ENCODE measurements at places on chromosomes 5 and 9. TPM values are rescaled to one million over a fixed set of nuclear protein-coding genes. Genes with fewer than 3 reads are reported as not detected.

The PTPDC1 gene
- total RNA-seq = 14.7 TPM

The STPG3 gene
- total RNA-seq = not detected

The CCL21 gene
- 13.0 TPM for total RNA-seq

The SLCO6A1 gene
- total RNA-seq = not detected

The B4GALT7 gene
- 16.3 TPM for total RNA-seq

The NAIP gene
- 3.0 TPM for total RNA-seq

The PCDHAC2 gene
- total RNA-seq = 0.34 TPM

The C7 gene
- total RNA-seq = 399 TPM

The LECT2 gene
- total RNA-seq = not detected

The PTPRD gene
- total RNA-seq = 24.0 TPM

The DAB2IP gene
- total RNA-seq = 68.2 TPM

The WDR5 gene
- 22.5 TPM for total RNA-seq

The SAPCD2 gene
- total RNA-seq = 0.13 TPM

DNA sequence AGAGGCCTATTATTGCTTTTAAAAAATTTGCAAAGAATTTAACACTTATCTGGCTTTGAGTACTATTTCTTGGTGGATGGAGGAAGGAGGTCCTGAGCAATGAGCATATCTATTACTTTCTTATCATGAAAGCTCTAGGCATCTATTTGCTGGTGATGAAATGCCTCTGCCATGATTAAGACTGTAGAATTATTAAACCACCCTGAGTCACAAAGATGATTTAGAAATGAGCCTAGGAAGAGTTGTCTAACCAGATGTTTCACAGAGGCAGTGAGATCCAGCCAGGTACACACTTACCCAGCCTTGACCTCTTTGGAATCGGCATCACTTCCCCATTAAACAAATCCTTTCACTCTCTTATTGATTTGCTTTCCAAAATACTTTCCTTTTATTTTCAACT, 304.4 kb upstream of the KIF2A start:
- H3K27me3 ChIP-seq = no peaks in the 10 kb centered on the region
- H3K36me3 ChIP-seq = no peaks in the 10 kb centered on the region
- DNase-seq = no peak
- H3K4me3 ChIP-seq = no peak overlapping the region

GRCh38 chr9:11973011-11973410, 720.2 kb upstream of the TYRP1 start:
- H3K27me3 ChIP-seq = no peaks in the 10 kb centered on the region
- no peak overlapping the region for H3K27ac ChIP-seq
- H3K36me3 ChIP-seq = no peaks in the 10 kb centered on the region
- H3K4me1 ChIP-seq = no peaks in the 10 kb centered on the region
- DNase-seq = no peak
- H3K4me3 ChIP-seq = no peak overlapping the region

DNA sequence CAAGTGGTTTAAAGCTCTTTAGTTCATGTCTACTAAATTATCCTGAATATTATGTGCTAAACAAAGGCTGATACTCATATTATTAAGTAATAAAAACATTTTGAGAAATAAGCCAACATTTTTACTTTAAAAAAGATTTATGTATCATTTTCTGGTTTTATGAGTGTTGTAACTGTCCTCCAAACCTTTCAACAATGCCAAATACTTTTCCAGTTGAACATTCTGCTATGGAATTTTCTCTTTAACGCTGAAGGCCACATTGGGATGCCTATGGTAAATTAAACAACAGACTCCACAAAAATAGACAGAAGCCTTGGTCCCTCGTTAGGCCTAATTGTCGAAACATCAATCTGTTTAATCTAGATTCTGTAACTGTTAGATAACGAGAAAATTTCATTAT, 131.3 kb downstream of the GLIS3 start:
- H3K27me3 ChIP-seq = no peaks in the 10 kb centered on the region
- H3K4me1 ChIP-seq = peaks cover 4% of the 10 kb centered on the region
- H3K4me3 ChIP-seq = no peak overlapping the region
- no peak for DNase-seq

GRCh38 chr9:11335011-11335410, 722.2 kb upstream of the PTPRD start:
- no peaks in the 10 kb centered on the region for H3K4me1 ChIP-seq
- H3K36me3 ChIP-seq = no peaks in the 10 kb centered on the region
- DNase-seq = no peak
- no peaks in the 10 kb centered on the region for H3K27me3 ChIP-seq
- H3K4me3 ChIP-seq = no peak overlapping the region
- no peak overlapping the region for H3K27ac ChIP-seq

DNA sequence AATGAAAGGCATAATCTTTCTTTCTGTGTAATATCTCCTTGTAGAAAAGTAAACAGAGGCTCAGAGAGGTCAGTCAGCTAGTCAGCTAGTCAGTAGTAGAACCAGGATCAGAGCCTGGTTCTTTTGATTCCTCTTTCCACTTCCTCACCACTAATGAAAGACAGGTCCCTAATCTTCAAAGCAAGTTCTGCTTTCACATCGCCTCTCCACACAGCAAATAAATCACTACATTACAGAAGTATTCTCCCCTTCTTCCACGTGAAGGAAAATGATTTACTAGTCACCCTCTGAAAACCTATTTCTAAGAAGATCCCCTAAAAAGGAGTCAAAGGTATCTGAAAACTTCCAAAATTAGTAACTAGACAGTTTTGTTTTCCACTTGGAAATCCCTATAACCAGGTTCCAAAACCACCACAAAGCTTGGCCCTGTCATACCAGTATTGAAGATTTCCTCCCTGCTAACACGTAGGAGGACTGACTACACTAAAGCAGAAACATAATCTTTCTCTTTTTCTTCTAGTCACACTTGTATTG, 140.5 kb upstream of the TARS1 start:
- no peak for DNase-seq
- H3K27ac ChIP-seq = peak overlapping the region; percentile 46
- no peak overlapping the region for H3K4me3 ChIP-seq
- H3K36me3 ChIP-seq = no peaks in the 10 kb centered on the region
- peaks cover 17% of the 10 kb centered on the region for H3K4me1 ChIP-seq
- no peaks in the 10 kb centered on the region for H3K27me3 ChIP-seq

GRCh38 chr5:61734001-61734400, 401.9 kb downstream of the ZSWIM6 start:
- no peaks in the 10 kb centered on the region for H3K27me3 ChIP-seq
- no peak for DNase-seq
- H3K4me3 ChIP-seq = no peak overlapping the region
- no peaks in the 10 kb centered on the region for H3K36me3 ChIP-seq
- H3K27ac ChIP-seq = no peak overlapping the region

DNA sequence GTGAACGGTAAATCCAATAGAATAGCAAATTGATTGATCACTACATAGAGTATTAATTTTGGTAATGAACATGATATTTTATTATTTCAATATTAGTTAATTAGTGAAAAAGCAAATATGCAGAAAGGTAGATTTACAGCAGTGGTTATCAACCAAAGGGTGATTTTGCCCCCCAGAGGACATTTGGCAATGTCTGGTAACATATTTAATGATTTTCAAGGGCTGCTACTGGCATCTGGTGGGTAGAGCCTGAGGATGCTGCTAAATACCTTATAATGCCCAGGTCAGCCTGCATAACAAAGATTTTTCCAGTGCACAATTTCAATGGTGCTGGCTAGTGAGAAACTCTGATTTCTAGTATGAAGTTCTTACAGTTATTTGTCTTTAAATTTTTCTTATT, 1313.7 kb downstream of the PTPRD start:
- DNase-seq = no peak
- H3K27ac ChIP-seq = no peak overlapping the region
- H3K36me3 ChIP-seq = no peaks in the 10 kb centered on the region
- H3K27me3 ChIP-seq = no peaks in the 10 kb centered on the region

- H3K36me3 ChIP-seq = no peaks in the 10 kb centered on the region
- no peak overlapping the region for H3K4me3 ChIP-seq
- DNase-seq = peak; percentile 40
- H3K27ac ChIP-seq = peak overlapping the region; percentile 73
- H3K4me1 ChIP-seq = peaks cover 4% of the 10 kb centered on the region
Observed at GRCh38 chr5:137629646-137630045, 106.2 kb downstream of the KLHL3 start.

- no peaks in the 10 kb centered on the region for H3K4me1 ChIP-seq
- no peak for DNase-seq
- H3K27me3 ChIP-seq = no peaks in the 10 kb centered on the region
Observed at GRCh38 chr9:86054695-86055094, 44.7 kb downstream of the GOLM1 start.

GRCh38 chr9:108168236-108168850, 678.8 kb upstream of the KLF4 start:
- H3K4me1 ChIP-seq = no peaks in the 10 kb centered on the region
- no peak overlapping the region for H3K4me3 ChIP-seq
- H3K27ac ChIP-seq = no peak overlapping the region
- no peak for DNase-seq

- no peak for DNase-seq
- peaks cover 95% of the 10 kb centered on the region for H3K27me3 ChIP-seq
- H3K36me3 ChIP-seq = no peaks in the 10 kb centered on the region
- H3K27ac ChIP-seq = peak overlapping the region; percentile 93
- H3K4me3 ChIP-seq = no peak overlapping the region
- peaks cover 34% of the 10 kb centered on the region for H3K4me1 ChIP-seq
Observed at GRCh38 chr5:173243831-173244305, 8.9 kb upstream of the NKX2-5 start.

GRCh38 chr9:95874989-95875304, 544 bp upstream of the ERCC6L2 start:
- peak overlapping the region; percentile 99 for H3K27ac ChIP-seq
- H3K36me3 ChIP-seq = no peaks in the 10 kb centered on the region
- no peak overlapping the region for H3K4me3 ChIP-seq

DNA sequence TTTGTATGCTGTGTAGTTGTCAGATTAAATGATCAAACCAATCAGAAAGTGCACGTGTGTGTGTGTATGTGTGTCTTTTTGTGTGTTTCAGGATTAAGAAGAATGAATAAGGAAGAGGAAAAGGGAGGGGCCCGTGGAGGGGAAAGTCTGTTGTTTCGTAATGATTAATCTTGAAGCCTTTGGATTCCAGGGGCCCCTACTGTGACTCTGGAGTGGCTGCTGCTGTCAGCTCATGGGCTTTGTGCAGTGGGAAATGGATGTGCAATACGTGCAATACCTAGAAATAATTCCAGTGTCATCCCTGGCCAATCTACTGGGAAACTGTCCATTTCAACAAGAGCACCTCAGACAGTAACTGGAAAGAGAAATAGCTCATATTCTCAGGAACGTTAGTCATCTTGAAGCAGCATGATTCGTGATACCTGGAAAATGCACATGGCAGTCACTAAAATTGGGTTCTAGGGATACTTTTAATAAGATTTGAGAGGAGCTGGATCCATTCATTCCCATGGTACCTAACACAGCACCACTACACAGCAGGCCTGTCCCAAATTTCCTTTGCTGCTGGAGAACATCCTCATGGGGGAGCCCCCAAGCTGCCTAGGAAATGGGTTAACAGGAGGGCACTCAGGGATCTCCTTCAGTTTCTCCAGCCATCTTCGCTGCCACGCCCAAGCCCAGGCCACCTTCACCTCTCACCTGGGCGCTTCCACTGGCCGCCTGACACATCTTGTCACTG, 186.3 kb downstream of the NR3C1 start:
- H3K27me3 ChIP-seq = no peaks in the 10 kb centered on the region
- H3K36me3 ChIP-seq = no peaks in the 10 kb centered on the region
- H3K27ac ChIP-seq = no peak overlapping the region
- peaks cover 21% of the 10 kb centered on the region for H3K4me1 ChIP-seq

GRCh38 chr9:24616863-24617262, 71.2 kb upstream of the IZUMO3 start:
- no peaks in the 10 kb centered on the region for H3K4me1 ChIP-seq
- no peak overlapping the region for H3K4me3 ChIP-seq
- no peak for DNase-seq
- H3K36me3 ChIP-seq = no peaks in the 10 kb centered on the region

DNA sequence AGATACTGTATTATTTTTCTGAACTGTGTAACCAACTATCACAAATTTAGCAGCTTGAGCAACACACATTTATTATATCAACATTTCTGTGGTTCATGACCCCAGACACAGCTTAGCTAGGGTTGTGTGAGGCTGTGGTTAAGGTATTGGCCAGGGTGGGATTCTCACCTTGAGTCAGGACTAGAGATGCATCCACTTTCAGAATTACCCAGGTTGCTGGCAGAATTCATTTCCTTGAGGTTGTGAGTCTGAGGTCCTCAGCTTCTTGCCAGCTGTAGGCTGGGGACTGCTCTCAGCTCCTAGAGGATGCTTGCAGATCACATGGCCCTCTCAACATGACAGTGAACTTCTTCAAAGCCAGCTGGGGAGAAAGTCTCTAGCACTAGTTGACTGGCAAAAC, 122.5 kb upstream of the RASGRF2 start:
- no peak overlapping the region for H3K27ac ChIP-seq
- no peaks in the 10 kb centered on the region for H3K36me3 ChIP-seq
- H3K4me3 ChIP-seq = no peak overlapping the region
- H3K4me1 ChIP-seq = no peaks in the 10 kb centered on the region

DNA sequence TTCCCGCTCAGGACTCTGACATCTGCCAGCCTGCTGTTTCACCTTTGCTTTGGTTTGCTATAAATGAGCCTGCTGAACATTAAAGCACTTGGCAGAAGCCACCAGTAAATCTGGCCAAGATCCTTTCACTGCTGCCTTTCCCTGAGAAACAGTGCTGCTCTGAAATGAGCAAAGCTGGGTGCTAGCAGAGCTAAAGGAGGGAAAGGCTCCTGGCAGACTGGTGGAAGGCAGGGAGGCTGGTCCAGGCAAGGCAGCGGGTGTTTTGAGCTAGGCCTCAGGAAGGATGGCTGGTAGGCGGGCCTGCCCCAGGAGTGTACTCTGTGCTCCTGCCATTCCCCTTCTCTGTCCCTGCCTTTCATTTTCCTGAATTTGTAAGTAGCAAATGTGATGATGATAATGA, 52.5 kb upstream of the PTGS1 start:
- peaks cover 3% of the 10 kb centered on the region for H3K4me1 ChIP-seq
- H3K27ac ChIP-seq = no peak overlapping the region
- H3K4me3 ChIP-seq = no peak overlapping the region
- no peak for DNase-seq

DNA sequence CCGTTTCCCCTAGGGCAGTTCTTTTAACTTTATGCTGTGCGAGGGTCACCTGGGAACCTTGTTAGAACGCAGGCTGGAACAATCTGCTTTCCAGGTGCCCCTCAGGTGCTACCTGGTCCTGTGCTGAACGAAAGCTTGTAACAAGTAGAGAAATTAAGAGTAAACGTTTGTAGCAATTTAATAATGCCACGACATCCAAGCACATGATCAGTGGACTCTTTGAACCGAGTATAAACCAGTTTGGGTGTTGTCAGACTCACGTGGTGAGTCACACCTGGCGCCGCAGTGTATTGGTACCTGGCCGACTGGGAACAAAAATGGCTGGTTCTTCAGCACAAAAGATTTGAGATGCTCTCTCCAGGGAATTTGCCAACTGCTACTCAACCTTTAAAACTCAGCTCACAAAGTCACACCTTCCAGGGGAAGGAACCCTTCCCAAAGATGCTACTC, 926 bp upstream of the MYO10 start:
- H3K4me1 ChIP-seq = peaks cover 8% of the 10 kb centered on the region
- peaks cover 38% of the 10 kb centered on the region for H3K27me3 ChIP-seq
- H3K36me3 ChIP-seq = no peaks in the 10 kb centered on the region

DNA sequence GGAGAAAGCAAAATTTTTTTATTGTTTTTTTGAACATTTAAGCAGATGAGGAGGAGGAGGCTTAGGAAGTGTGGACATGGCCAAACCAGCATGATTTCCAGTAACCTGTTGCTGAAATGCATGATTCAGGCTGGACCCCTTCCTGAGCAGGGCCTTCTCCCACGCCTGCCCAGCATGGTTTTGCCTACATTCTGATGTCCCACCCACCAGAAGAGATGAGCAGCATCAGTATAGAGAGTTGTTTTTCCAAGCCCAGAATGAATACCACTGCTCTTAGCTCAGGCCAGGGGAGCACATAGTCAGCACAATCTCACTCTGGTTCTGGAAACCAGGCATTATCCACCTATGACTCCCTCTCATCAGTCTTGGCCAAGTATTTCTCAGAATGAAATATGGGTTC, 90.1 kb downstream of the PAPPA start:
- H3K27me3 ChIP-seq = no peaks in the 10 kb centered on the region
- no peak for DNase-seq
- no peaks in the 10 kb centered on the region for H3K4me1 ChIP-seq
- no peak overlapping the region for H3K4me3 ChIP-seq

Measured in heart right ventricle (tissue), 16 donors.